ENCODE measurements at places on chromosomes 2 and 18. TPM values are rescaled to one million over a fixed set of nuclear protein-coding genes. Genes with fewer than 3 reads are reported as not detected.

RGPD3 gene
- polyA plus RNA-seq = 0.06 TPM

TOGARAM2 gene
- 1.0 TPM for polyA plus RNA-seq

MAIP1 gene
- polyA plus RNA-seq = 30.8 TPM

UGT1A10 gene
- polyA plus RNA-seq = not detected

UGT1A5 gene
- polyA plus RNA-seq = not detected

FZD7 gene
- polyA plus RNA-seq = 68.5 TPM

PASK gene
- polyA plus RNA-seq = 15.1 TPM

ACTG2 gene
- polyA plus RNA-seq = 0.80 TPM

- DNase-seq = no peak
Observed at GRCh38 chr2:17263570-17263968, 254.7 kb downstream of the RAD51AP2 start.

DNA sequence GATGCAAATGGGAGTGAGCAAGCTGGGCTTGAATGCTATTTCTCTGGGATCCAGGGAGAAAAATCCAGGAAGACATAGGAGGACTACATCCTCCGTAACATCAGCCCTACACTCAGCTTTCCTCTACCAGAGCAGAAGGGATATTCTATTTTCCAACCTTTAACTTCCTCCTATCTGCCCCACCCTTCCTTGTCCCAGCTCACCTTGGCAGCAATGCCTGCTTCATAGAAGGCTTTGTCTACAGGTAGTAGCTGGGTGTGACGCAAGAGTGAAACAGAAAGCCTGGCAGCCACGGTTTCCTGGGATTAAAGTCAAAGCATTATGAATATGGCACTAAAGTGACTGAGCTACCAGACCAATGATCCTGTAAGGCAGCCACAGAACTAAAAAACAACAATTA lies 3.9 kb downstream of the KRTCAP3 start:
- DNase-seq = no peak

GRCh38 chr2:42136782-42137124 lies 32.4 kb upstream of the EML4 start:
- DNase-seq = no peak

DNA sequence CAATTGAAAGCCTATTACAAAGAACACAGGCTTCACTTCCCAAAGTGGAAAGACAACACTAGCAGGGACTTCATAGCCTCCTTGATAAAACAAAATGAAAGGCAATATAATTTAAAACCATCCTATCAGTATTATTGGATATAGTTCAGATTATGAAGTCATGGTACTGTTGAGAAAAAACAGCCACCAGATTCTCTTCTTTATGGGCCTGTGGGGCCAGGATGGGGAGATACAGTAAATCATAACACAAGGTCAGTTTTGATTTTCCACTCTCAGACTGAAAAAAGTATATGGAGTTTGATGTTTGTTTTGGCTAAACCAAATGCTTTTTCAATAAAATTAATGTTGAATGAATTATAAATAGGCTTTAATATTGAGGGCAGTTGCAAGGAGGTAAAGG lies 129.1 kb downstream of the BCL2L11 start:
- DNase-seq = no peak

- DNase-seq = no peak
Observed at GRCh38 chr2:46260305-46260704, 36.9 kb upstream of the EPAS1 start.

- no peak for DNase-seq
Observed at GRCh38 chr2:12066986-12067385, 320.6 kb downstream of the LPIN1 start.

DNA sequence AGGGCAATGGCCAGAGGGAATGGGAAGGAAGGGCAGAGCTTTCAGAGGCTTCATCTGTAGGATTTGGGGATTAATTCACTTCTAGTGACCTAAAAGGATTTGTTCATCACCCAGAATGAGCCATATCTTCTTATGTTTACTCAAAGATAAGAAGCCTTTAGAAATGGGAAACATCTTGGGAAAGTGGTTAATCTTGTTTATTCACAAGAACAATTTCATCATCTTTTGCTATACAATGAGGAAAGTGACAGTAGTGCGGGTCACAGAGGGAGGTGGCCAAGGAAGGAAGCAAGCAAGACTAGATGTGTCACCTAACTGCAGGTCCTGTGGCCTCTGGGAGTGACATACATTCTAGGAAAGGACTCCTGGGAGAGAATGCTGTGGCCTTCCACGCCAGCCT lies 140.4 kb upstream of the ALPP start:
- DNase-seq = no peak

DNA sequence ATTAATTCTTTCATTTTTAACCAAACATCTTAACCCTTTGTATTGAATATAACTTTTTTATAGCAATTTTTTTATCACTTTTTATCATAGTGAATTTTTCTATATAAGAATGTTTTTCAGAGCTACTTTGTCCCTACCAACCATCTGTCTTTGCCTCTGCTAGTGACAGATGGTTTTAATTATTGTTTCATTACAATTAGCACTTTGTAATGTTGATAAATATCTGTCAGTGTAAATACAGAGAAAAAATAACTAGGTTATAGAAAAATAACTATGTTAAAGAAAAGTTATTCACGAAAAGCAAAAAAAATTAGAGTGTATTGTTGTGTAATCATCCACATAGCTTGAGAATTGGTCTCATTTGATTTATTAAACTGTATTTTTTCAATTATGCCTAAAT lies 91.0 kb upstream of the CDH19 start:
- DNase-seq = no peak

DNA sequence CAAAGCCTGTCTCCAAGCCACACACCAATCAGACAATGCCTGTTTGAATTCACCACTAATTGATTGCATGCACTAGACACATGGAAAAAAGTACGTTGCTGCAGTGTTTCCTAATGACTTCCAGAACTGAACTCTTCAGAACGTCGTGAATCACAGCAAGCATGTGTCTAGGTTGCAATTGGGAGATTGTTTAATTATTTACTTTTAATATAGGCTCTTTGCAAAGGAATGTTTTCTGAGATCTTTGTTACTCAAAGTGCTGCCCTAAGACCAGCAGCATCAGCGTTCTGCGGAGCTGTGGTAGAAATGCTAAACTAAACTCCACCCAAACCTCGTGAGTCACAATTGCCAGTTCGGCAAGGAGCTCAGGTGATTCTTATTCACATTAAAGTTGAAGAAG lies 52.7 kb upstream of the CCDC68 start:
- no peak for DNase-seq

GRCh38 chr2:144493027-144493809 lies 26.7 kb downstream of the ZEB2 start:
- DNase-seq = no peak

- no peak for DNase-seq
Observed at GRCh38 chr2:205679410-205680009, 2.8 kb upstream of the NRP2 start.

- DNase-seq = no peak
Observed at GRCh38 chr18:41390309-41390708, 564.7 kb upstream of the PIK3C3 start.

- DNase-seq = no peak
Observed at GRCh38 chr2:28411956-28412609, 19.4 kb downstream of the FOSL2 start.

- DNase-seq = no peak
Observed at GRCh38 chr2:237156031-237156856, 70.6 kb downstream of the COPS8 start.

GRCh38 chr2:179991344-179991743 lies 15.8 kb downstream of the CWC22 start:
- no peak for DNase-seq

DNA sequence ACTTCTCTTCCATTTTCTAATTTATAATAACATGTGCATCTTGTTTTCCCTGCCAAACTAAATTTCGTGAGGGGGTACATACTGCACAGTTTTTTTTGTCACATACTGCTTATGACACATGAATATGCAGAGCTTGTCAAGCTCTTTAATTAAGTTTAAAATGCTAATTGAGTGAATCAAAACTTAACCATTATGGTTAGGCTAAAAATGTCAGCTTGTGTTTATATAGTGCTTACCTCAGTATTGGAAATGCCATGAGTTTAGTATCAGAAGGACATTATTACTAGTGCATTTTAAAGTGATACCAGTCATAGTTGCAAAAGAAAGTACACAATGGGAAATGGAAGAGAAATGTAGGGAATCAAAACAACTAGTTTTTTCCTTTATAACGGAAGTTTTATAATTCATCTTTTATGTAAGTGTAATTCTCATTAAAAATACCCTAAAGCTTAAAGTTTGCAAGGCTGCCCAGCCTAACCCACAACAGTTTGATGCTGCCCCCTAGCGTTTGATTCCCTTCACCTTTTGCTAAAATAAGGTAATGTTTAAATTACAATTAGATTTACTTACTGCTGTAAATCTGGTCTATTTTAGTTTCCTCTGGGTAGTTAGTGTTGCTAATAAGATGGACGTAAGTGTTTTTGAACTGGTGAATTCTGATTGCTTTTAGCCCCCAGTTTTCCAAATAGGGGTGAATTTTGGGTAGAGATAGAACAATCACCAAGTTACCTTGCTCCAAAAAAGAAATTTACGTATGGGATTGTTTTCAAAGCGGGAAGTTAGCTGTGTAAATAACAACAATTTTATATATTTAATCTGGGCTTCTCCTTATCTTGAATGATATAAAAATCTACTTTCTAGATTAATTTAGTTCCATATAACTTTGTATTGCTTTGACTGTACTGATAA lies 3.2 kb downstream of the SLC39A10 start:
- DNase-seq = peak; percentile 71
